Stimulated activated CD8-positive, alpha-beta memory T cell treated with anti-CD3 and anti-CD28 coated beads, Interleukin-12 subunit alpha, Interleukin-12 subunit beta, amount 100 ng/mL, for 1 hour (primary cell): ENCODE measurements at places on chromosomes 11 and 22.
A peak's percentile ranks its signal among the peaks of the same experiment; 100 is the strongest.

DNA sequence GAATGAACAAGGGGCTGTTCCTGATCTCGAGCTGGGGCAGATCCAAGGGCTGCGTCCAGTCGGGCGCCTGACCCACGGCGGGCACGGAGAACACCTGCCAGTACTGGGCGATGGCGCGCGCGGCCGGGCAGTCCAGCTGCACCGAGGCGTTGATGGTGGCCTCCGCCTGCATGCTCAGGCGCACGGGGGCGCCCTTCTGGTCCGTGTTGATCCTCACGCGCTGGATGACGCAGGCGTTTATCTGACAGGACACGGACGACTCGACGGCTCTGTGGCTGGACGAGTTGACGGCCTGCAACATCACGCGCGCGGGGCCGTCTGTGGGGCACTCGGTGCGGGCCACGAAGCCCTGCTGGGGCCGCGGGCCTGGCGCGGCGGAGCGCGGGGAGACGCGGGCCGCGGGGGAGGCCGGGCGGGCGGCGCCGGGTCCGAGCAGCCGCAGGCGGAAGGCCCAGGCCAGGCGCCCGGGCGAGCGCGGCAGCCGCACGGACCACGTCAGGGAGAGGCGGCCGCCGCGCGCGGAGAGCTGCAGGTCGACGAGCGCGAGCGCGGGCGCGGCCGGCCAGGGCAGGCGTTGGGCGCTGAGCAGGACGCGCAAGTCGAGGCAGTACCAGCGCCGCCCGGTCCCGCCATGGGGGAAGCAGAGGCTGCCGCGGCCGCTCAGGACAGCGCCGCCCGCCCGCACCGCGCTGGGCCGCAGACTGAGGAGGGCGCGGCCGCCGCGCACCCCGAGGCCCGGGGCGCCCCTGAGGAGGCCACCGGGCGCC is 511 bp downstream of the PKDREJ start:
- DNase-seq, result no peak

- no peak for DNase-seq
Observed at GRCh38 chr11:7671347-7672215, 1.7 kb downstream of the CYB5R2 start.

DNA sequence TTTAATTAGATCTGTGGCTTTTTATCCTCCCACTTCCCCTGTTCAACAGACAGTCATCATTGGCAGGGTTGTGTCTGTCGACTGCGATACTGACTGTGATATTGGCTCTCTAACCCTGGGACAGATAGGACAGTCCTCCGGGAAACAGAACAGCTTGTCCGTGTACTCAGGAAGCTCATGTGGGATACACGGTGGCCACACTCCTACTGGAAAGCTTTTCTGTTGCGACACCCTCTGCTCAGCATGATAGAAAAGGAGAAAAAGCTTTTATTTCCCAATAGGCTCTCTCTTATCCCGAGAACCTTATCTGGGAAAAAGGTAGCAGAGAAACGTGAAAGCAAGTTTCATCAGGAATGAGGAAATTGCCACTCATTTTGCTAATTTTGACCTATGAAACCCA is 60.4 kb upstream of the HSPA8 start:
- no peak for DNase-seq

DNA sequence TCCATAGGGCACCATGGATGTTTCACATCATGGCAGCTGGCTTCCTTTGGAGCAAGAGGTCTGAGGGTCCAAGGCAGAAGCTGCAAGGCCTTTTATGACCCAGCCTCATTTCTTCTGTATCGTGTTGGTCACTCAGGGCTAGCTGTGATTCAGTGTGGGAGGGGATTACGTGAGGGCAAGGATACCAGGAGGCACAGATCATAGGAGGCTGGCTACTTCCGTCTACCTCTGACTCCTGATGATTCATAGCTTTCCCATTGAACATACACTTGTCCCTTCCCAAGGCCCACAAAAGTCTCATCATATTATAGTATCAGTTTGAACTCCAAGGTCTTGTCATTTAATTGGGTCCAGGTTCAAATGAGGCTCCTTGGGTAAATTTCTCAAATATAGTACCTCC is 135.3 kb upstream of the ZBED5 start:
- DNase-seq, result no peak

- DNase-seq, result peak; percentile 68
Observed at GRCh38 chr22:24525416-24526037, 29.4 kb downstream of the GUCD1 start.

- no peak for DNase-seq
Observed at GRCh38 chr11:69041516-69041915, 7.2 kb upstream of the TPCN2 start.

GRCh38 chr11:63888170-63889086 is 28.5 kb downstream of the RCOR2 start:
- peak; percentile 52 for DNase-seq

- no peak for DNase-seq
Observed at GRCh38 chr11:18315893-18316292, 6.0 kb downstream of the HPS5 start.

DNA sequence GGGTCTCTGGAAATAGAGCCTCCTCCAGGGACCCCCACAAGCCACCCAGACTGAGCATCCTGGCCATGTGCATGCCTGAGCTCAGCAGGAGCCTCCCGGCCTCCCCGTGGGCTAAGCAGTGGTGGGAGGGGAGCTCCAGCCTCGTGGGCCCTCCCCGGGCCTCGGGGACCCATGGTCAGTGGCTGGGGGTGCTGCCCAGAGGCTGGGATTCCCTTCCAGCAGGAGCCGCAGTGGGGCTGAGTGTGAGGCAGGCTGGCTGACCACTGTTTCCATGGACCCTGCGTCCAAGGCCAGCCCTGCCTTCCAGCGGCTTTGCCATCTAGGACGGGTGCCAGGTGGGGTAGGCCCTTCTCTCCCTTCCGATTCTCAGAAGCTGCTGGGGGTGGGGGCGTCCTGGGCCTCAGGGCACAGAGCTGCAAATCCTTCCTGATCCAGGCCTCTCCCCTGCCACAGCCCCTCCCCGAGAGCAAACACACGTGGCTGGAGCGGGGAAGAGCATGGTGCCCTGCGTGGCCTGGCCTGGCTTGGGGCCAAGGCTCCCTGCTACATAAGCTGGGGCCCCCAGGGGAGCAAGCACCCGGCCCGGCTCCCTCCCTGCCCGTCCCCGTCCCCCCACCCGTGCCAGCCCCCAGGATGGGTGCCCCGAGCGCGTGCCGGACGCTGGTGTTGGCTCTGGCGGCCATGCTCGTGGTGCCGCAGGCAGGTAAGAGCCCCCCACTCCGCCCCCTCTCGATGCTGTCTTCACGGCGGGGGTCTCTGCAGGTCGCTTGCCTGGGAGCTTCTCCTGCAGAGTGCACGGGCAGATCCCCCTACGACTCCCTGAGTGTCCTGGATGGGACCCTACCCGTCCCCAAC is at the start of gene MUC5B:
Gene MUC5B, plus strand, starts transcription at position 576 of the 855 bp plus-strand sequence. Its CDS starts 58 bp downstream, at position 634.
- DNase-seq, result no peak

- DNase-seq, result no peak
Observed at GRCh38 chr11:86103808-86104207, 34.9 kb upstream of the PICALM start.

- DNase-seq, result no peak
Observed at GRCh38 chr11:90213322-90213721, 9.5 kb downstream of the CHORDC1 start.
